NCI-H2171 (cell line): ENCODE measurements at places on chromosomes 5 and 9.
A peak's percentile ranks its signal among the peaks of the same experiment; 100 is the strongest.

GRCh38 chr9:112520656-112521055 lies 34.0 kb downstream of the KIAA1958 start:
- DNase-seq, result peak; percentile 53

GRCh38 chr9:124274226-124274625 lies 16.5 kb downstream of the NEK6 start:
- no peak for DNase-seq

DNA sequence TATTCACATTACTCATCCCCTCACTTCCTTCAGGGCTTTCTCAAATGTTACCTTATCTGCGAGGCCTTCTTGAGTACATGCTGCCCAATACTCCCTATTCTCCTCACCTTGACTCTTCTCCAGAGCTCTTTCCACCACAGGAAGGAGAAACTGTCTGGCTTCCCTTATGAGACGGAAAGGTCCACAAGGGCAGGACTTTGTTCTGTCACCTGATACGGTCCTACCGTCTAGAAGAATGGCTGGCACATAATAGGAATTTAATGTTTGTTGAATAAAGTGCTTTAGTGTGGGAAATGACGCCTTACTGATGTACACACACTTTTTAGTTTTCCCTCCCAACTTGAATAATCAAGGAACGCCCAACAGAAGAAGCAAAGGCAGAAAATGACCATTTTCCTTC lies 52.5 kb downstream of the PFDN1 start:
- DNase-seq, result no peak

- DNase-seq, result no peak
Observed at GRCh38 chr5:126811515-126812198, 34.7 kb downstream of the LMNB1 start.

GRCh38 chr5:594226-594860 lies 17.8 kb upstream of the CEP72 start:
- peak; percentile 44 for DNase-seq

DNA sequence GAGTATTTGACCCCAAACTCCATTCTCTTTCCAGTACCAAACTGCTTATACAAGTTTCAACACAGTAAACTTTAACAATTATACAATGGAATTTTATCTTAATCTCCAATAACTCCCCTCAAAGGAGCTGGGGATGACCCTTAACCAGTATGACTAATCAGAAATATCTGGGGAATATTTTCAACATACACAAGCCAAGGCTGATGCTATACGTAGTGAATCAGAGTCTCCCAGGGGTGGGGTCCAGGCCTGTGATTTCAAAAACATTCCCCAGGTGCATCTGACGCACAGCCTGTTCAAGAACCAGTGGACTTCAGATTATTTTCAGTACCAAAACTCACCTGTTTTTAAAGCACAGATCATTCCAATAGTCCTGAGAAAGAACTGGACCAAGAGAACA lies 11.8 kb upstream of the SEMA5A start:
- no peak for DNase-seq

DNA sequence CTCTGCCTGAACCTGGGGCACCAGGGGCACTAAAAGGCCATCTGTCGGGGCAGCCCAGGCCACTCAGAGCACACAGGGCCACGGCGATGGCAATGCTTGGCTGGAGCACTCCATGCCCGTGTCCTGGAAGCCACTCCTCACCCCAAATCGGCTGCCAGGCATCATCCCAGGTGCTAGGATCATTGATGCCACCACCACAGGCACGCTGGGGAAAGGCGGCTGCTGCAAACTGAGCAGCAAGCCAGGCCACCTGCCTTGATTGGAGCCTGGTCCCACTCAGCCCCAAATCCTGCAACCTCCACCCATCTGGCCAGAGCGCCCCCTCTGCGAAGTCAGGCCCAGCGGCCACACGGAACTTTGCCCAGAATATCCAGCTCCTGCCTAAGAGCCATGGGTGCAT lies 67.8 kb downstream of the DEPDC1B start:
- DNase-seq, result no peak

GRCh38 chr9:108197008-108197365 lies 658.8 kb downstream of the ACTL7B start:
- DNase-seq, result no peak

DNA sequence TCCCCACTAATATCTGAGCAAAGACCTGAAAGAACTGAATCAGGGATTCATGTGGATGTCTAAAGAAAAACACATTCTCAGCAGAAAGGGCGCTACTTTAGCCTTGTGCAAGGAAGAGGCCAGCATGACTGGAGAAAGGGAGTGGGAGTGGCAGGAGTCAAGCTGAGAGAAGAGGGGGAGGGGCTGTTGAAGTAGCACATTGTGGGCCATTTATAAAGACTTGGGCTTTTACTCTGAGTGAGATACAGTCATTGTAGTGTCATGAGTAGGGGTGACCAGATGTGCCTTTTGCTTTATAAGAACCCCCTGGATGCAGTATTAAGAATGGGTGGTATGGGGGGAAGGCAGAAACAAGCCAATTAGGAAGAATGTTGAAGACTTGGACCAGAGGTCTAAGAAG lies 452.8 kb downstream of the ENC1 start:
- DNase-seq, result no peak

GRCh38 chr9:93218671-93219420 lies 34.9 kb downstream of the WNK2 start:
- DNase-seq, result no peak

GRCh38 chr5:145463634-145464033 lies 371.5 kb downstream of the PRELID2 start:
- no peak for DNase-seq

GRCh38 chr9:125106285-125106893 lies 36.9 kb downstream of the SCAI start:
- DNase-seq, result no peak

DNA sequence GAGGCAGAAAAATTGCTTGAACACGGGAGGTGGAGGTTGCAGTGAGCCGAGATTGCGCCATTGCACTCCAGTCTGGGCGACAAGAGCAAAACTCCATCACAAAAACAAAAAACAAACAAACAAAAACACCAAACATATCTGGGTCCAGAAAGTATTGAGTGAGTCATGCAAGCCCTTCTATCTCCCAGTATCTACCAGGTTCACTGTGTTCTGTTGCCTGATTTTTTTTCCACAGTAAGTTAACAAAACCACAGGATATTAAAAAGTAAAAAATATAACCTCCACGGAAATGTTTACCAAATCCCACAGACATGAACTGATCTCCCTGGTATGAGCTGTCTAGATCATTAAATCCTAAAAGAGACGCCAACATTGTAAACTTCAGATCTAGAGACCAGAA lies 94.4 kb downstream of the ANKH start:
- no peak for DNase-seq
